ENCODE measurements at places on chromosomes 12 and 14.

GRCh38 chr14:89215114-89215513 is 201.9 kb downstream of the FOXN3 start:
- H3K27ac ChIP-seq: no peak overlapping the region
- H3K36me3 ChIP-seq: peaks cover 17% of the 10 kb centered on the region
- H3K4me1 ChIP-seq: peaks cover 3% of the 10 kb centered on the region

DNA sequence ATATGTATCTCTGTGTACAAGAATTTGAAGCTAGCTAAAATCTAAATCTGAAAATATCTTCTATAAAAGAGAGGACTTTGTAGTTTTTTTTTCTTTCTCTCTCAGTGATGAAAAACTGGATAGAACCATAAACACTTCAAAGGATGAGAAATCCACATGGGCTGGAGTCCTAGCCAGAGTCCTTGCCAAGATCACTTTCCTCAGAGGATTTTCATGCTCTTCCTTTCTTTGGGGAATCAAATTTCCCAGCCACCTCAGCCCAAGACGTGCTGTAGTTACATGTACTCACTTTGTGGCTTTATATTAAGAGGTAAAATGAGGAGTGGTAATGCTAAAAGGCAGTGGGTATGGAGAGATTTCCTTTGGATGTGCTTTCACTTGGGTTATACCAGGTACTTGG is 110.3 kb downstream of the SLC38A1 start:
- H3K4me1 ChIP-seq: peaks cover 12% of the 10 kb centered on the region
- no peak overlapping the region for H3K4me3 ChIP-seq
- no peak overlapping the region for H3K27ac ChIP-seq
- peaks cover 9% of the 10 kb centered on the region for H3K36me3 ChIP-seq

- H3K27me3 ChIP-seq: no peaks in the 10 kb centered on the region
- DNase-seq: no peak
- no peak overlapping the region for H3K4me3 ChIP-seq
- no peaks in the 10 kb centered on the region for H3K36me3 ChIP-seq
These were observed 17.9 kb upstream of the P2RX7 start for GRCh38 chr12:121114806-121115205.

DNA sequence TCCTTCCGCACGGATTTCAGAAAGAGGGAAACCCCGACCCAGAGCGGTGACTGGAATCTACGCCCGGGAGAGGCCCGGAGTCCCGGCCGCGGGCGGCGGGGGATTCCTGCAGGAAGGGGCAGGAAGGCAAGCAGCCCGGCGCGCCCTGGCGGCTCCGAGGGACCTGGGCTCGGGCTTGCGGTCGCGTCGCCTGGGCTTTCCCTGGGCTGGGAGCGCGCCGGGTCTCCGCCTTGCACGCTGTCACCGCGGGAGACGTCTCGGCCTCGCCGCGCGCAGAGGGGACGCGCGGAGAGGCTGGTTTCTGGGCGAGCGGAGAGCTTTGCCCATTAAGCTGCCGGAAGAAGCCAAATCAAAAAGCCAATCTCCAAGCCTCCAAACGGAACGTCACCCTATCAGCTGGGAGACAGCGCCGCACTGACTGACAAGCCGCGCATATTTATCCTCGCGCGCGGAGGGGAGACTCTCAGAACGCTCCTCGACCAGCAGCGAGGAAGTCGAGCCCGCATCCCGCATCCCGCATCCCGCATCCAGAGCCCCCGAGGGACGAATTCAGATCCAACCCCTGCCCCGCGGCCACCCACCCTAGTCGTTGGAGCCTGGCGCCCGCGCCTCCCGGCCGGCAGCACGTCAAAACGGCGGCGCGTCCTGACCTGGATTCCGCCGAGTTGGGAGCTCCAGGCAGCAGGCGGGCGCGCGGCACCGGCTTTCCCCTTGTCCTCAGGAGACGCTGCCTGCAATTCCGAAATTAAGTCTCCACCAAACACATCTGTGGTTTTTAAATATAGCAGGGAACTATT is at the start of gene SLC8A3:
TSS of gene SLC8A3 (minus strand) at position 293 of the 797 bp plus-strand sequence. CDS start 20,529 bp downstream, outside the sequence.
- peak within 1 kb of the TSS; percentile 81 for H3K27ac ChIP-seq
- DNase-seq: peak; percentile 56
- peak within 1 kb of the TSS; percentile 89 for H3K4me3 ChIP-seq
- peaks cover 27% of the 10 kb centered on the region for H3K4me1 ChIP-seq
- H3K36me3 ChIP-seq: no peaks in the 10 kb centered on the region

DNA sequence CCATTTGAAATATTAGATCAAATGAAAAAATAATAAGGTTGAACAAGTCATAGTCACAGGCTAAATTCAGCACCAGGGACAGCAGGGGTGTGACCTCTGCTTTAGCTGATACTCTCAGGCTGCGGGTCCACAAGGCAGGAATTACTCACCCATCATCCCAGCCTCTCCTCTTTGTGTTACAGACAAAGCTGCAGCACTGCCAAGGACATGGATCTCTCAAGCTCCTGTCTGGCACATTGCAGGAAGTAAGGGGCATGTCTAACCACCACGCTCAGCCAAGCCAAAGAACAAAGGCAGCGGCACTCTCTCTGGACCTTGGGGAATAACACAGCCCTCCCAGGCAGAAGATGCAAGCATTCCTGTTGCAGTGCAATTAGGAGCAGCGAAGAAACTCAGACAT is 783.8 kb downstream of the VRK1 start:
- H3K4me1 ChIP-seq: no peaks in the 10 kb centered on the region
- DNase-seq: no peak
- no peaks in the 10 kb centered on the region for H3K36me3 ChIP-seq
- no peaks in the 10 kb centered on the region for H3K27me3 ChIP-seq
- H3K27ac ChIP-seq: no peak overlapping the region
- no peak overlapping the region for H3K4me3 ChIP-seq

DNA sequence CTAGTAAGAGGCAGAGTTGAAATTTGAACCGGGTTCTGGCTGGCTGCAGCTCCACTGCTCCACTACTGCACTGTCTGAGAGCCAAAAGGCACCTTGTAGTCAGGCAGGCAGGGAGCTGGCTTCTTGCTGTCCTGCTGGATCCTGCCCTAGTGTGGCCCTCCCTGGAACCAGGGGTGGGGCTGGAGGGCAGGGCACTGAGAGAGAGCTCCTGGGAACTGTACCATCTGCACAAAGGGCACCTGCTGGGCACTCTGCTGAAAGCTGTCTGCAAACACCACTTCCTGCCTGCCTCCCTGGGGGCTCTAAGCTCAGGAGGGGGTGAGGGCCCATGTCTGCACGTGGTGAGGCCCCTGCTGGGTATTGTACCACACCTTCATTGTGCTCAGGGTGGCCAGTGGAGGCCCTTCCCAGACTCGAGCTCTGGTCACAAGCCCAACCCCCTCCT is 19.0 kb upstream of the TCL1B start:
- no peak overlapping the region for H3K4me3 ChIP-seq
- DNase-seq: no peak
- H3K36me3 ChIP-seq: no peaks in the 10 kb centered on the region
- peaks cover 5% of the 10 kb centered on the region for H3K27me3 ChIP-seq
- H3K4me1 ChIP-seq: peaks cover 13% of the 10 kb centered on the region

Data from activated naive CD8-positive, alpha-beta T cell treated with anti-CD3 and anti-CD28 coated beads, Interleukin-2, amount 50 U/mL, for 24 hours (primary cell).